NT2/D1 (cell line): ENCODE measurements at places on chromosomes 6 and 20.

- DNase-seq: no peak
These were observed 16.9 kb downstream of the RARS2 start for GRCh38 chr6:87572883-87573282.

DNA sequence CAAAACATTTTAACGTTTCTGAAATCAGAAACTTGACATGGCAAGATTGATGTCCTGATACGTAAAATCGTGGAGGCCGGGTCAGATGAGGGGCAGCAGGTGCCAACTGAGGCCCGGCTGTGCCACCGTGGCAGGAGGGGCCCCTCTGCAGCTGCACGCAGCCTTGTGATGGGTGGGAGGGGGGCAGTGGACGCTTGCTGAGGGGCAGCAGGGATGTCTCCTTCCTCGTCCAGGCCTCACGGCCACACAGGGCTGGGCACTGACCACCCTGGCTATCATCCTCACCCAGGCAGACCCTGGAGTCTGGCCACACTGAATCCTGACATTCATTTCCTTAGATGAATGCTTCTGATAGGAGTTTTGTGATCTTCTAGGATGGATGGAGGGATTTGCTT is 114.7 kb downstream of the ERMARD start:
- DNase-seq: no peak

- peak; percentile 22 for DNase-seq
These were observed 501.1 kb downstream of the PTPRT start for GRCh38 chr20:42688576-42688975.

DNA sequence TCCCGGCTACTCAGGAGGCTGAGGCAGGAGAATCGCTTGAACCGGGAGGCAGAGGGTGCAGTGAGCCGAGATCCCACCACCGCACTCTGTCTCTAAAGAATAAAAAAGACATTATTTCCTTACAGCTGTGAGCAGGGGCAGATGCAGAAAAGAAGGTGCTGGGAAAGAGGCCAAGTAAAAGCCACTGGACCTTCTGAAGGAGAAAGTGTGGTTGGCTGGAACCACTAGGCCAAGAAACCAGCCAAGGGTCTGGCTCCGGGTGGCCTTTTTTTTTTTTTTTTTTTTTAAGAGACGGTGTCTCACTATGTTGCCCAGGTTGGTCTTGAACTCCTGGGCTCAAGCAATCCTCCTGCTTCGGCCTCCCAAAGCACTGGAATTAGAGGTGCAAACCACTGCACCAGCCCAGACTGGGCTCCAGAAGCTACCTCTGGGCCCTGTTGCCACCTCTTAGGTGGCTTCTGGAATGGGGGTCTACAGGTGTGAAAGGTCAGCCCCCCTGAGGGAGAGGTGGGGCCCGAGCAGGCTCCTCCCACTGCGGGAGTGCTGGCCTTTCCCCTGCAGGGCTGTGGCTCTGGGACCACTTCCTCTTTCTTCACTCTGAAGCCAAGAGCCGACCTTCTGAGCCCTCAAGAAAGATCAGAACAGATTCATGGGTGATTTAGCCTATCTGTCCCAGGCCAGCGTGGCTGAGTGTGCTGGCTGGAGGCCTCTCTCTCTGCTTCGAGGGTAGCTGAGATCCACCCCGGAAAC is at the start of gene FGD2:
Gene FGD2 (plus strand): TSS at position 595 of the 750 bp plus-strand sequence. CDS start 163 bp downstream, outside the sequence.
- DNase-seq: no peak

- DNase-seq: no peak
These were observed 26.9 kb upstream of the MRPS18A start for GRCh38 chr6:43714311-43715055.

DNA sequence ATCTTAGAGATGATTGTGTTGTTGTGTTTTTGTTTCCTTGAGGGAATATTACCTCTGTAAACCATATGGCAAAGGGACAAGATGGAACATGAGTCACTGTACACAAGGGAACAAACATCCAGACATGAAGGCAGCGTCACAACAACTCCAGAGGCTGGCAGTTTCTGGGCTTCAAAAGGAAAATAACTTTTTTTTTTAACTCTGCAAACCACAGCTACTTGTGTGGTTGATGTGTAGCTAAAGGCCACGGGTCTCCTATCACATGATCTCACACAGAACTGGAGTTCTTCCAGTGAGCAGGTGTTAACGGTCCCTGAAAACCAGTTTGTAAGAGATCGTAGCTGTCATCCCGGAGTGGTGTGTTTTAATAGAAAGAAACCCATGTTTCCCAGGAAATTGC is 33.2 kb upstream of the HBS1L start:
- no peak for DNase-seq

DNA sequence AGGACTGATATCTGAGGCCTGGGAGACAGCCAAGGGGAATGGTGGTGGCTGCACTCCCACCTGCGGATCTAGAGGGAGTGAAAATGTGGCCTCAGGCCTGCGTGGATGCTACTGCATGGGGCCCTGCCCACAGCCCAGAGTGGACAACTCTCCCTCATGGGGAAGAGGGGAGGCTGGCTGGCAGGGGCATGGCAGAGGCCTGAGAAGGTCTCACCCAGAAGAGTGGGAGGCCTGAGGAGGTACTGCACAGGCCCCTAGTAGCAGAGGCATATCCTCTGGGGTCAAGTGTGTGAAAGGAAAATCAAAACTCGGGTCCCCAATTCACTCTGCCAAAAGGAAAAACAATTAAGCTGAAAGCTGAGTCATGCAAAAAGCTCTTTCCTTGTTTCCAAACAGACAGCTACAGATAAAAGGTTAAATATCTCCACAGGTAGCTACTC is 158.2 kb downstream of the AKAP7 start:
- no peak for DNase-seq
